Caki2 (cell line): ENCODE measurements at places on chromosomes 6 and 20. TPM values are rescaled to one million over a fixed set of nuclear protein-coding genes. Genes with fewer than 3 reads are reported as not detected.
A peak's percentile ranks its signal among the peaks of the same experiment; 100 is the strongest.

Gene HTR1E
- not detected in 2 replicates for total RNA-seq

Gene HRH3
- not detected in 2 replicates for total RNA-seq

Gene BICRAL
- total RNA-seq: 1.9 TPM in 2 replicates

Gene PPP1R10
- 6.9 and 10.8 TPM in 2 replicates for total RNA-seq

Gene HSPA12B
- not detected in 2 replicates for total RNA-seq

GRCh38 chr6:20360471-20361119, 41.1 kb upstream of the E2F3 start:
- DNase-seq: no peak

DNA sequence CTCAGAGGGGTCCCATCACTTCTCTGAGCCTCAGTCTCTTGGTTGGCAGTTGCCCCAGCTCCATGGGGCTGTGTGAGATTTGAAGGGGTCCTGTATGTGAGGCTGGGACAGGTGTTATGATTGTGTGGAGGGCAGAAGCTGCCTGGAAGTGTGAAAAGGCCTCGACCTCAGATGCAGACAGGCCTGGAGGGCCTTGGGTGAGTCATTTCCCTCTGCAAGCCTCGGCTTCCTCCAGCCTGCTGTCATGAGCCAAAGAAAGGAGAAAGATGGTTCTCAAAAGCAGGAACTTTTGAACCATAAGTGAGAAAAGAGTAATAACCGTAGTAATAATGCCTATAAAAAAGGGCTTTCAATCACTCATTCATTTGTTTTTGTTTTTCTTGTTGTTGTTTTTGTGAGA, 37.5 kb downstream of the SNAI1 start:
- no peak for DNase-seq

GRCh38 chr6:107618672-107619071, 128.8 kb downstream of the SOBP start:
- no peak for DNase-seq

GRCh38 chr6:32819729-32820128, 2.9 kb upstream of the HLA-DOB start:
- DNase-seq: peak; percentile 93

DNA sequence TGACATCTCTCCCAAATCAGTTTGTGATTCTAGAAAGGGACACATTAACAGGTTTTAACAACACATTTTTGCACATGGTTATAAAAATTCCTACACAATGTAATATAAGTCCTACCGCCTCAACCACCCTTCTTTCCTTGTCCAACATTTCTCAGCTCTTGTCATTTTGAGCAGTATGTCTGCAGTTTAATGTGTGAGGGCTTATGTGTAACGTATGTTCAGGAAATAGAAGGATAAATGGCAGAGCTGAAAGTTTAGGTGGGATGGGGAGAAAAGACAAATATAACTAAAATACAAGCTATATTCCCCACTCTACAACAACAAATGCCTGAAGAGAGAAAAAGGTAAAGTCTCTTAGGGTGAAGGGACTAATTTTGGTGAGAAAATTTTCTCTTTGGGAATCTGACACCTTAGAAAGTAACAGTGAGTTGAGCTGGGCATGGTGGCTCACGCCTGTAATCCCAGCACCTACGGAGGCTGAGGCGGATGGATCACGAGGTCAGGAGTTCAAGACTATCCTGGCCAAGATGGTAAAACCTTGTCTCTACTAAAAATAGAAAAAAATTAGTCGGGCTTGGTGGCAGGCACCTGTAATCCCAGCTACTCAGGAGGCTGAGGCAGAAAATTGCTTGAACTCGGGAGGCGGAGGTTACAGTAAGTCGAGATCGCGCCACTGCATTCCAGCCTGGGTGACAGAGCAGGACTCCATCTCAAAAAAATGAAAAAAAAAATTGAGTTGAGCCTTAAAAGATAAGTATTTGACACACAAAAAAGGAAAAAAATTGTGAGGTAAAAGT, 5.1 kb downstream of the PNRC1 start:
- no peak for DNase-seq

- no peak for DNase-seq
Observed at GRCh38 chr6:34926655-34927054, 37.6 kb downstream of the ANKS1A start.

GRCh38 chr6:83193747-83194566, 800 bp downstream of the RWDD2A start:
- DNase-seq: peak; percentile 34

GRCh38 chr6:165231581-165232561, 77.5 kb downstream of the C6orf118 start:
- DNase-seq: peak; percentile 30

DNA sequence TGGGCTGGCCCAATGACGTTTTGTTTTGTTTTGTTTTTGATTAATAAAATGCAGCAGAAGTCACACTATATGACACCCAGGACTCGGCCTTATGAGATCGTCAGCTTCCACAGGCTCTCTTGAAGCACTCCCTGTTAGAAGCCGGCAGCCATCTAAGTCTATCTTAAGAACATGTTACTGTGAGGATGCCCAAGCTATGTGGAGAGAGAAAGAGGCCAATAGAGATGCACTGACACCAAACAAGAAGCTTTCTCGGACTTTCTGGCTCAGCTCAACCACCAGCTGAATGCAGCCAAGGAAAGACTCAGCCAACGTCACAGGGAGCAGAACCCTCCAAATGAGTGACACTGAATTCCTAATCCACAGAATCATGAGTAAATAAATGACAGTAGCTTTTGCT, 14.0 kb downstream of the SGK1 start:
- DNase-seq: peak; percentile 19

DNA sequence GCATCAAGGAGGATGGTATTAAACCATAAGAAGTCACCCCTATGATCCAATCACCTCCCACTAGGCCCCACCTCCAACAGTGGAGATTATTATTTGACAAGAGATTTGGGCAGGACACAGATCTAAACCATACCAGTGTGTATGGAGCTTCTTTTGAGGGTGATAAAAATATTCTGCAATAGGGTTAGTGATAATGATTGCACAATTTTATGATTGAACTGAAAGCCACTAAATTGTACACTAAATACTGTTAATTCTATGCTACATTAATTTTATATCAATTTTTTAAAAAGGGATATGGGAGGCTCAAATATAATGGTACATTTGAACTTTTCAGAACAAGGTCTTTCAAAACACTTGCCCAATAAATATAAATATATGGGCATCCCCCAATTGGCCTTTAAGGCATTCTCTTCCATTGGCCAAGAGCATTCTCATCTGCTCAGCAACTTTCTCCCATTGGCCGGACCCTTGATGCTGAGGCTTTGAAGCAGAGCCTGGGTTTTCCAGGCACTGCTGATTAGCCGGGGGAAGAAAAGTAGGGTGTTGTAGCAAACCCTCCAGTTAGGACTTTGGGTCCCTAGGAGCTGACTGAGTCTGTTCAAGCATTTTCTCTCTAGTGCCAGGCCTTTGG, 209.9 kb downstream of the LRFN2 start:
- no peak for DNase-seq

DNA sequence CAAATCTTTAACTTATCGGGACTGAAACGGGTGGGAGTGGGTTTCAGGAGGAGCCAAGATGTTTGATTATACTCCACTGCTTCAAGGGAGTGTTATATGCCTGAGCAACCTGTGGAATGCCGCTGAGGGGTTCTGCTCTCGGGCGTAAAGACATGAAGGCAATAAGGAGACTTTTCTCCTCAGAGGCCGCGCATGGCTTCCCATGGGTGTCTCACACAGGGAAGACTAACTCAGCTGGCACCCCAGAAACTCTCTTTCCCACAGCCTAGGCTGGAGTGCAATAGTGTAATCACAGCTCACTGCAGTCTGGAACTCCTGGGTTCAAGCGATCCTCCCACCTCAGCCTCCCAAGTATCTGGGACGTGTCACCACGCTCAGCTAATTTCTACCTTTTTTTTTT, 5.1 kb upstream of the C20orf141 start:
- peak; percentile 11 for DNase-seq

- DNase-seq: no peak
Observed at GRCh38 chr20:18989736-18990474, 176.3 kb downstream of the SCP2D1 start.

- no peak for DNase-seq
Observed at GRCh38 chr20:45052698-45053429, 48.1 kb downstream of the KCNS1 start.
